ENCODE measurements at places on chromosomes 5 and 9.

DNA sequence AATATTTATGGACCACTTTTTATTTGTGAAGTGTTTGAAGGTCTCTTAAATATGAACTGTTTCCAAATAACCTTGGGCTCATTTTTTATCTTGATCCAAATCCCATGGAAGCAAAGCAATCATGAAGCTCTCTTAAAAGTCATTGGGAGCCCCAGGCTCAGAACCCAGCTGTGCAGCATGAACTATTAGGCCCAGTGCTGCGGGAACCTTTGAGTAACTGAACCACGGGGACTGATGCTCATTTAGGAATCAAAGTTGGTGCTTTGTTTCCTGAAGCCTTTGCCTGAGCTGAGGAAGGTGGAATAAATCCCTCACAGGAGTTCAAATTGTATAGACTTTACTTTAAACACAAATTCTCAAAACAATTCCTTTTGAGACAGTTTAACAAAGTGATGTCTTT lies 27.8 kb downstream of the MAT2B start:
- no peak for DNase-seq

DNA sequence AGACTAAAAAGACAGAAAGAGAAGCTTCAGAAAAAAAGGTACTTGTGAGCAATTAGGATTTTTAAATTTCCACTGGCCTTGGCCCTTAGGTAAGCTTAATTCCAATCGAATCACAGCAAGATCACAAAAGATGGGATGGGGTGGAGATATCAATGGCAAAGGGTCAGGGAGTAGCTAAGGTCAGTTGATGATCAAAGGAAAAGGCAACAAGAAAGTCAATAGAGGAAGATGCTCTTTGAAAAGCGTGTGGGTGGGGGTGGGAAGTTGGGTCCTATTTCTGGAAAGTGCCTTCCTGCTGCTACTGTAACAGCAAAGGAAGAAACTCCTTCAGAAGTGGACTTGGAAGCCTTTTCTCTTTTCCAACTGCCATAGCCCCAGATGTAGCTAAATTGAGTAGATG lies 7.3 kb downstream of the C1QTNF3 start:
- DNase-seq: peak; percentile 45

DNA sequence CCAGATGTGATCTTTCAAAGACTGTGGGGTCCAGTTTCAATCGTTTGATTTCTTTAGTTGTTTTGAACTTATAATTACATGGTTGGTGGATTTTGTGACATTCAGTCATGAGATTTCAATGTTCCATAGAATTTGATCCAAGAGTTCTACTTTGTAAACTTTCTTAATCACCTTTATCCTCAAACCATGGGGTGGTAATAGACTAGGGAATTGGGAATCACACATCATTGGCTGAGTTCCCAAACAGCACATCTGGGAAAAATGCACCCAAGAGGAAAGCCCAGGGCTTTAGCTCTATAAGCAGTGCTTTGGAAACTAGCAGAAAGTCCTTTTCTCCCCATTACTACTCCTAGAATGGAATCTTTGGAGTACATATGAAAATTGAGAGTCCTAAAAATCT lies 177.6 kb downstream of the NNT start:
- DNase-seq: no peak

- DNase-seq: no peak
Measured at GRCh38 chr9:114538241-114538640, 33.0 kb upstream of the WHRN start.

- no peak for DNase-seq
Measured at GRCh38 chr5:31936683-31937082, 237.4 kb downstream of the GOLPH3 start.

DNA sequence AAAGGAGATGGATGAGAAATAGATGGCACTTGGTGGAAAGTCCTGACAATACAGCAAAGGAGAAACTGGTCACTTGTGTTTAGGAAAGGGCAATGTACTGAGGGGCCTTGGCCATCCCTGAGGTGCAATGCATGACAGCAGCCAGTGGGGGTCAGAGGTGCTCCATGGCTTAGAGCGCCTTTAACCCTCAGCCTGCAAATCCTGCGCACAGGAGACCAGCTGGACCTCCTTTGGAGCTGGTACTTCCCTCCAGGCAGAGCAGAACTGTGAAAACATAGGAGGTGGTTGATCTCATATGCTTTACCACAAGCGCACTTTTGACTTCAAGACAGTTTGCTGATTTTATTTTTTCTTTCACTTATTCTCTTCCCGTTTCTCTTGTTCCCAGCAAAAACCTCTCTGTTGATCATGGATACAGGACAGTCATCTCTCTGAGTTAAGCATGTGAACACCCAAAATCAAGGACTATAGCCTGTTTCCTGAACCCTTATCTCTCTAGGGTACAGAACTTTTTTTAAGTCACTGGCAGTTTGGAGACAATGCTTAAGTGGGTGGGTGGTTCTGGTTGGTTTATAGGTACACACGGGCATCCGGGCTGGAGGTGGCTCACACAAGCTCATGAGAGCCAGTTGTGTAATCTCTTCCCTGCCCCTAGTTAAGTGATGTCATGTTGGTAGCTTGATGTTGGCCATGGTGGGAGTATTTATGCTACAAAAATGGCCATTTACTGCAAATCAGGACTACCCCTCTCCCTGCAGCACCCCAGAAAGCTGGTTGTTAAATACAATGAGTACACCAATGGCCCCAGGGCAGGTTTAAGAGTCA lies 37.6 kb upstream of the ANKRD55 start:
- DNase-seq: peak; percentile 92

GRCh38 chr9:114551750-114552685 lies 35.6 kb upstream of the ATP6V1G1 start:
- DNase-seq: peak; percentile 98

- DNase-seq: no peak
Measured at GRCh38 chr5:9922719-9923118, 292.6 kb upstream of the TAS2R1 start.

- DNase-seq: peak; percentile 75
Measured at GRCh38 chr5:88979244-88979643, 96.3 kb upstream of the MEF2C start.

- DNase-seq: no peak
Measured at GRCh38 chr5:37714756-37715155, 125.1 kb downstream of the GDNF start.

DNA sequence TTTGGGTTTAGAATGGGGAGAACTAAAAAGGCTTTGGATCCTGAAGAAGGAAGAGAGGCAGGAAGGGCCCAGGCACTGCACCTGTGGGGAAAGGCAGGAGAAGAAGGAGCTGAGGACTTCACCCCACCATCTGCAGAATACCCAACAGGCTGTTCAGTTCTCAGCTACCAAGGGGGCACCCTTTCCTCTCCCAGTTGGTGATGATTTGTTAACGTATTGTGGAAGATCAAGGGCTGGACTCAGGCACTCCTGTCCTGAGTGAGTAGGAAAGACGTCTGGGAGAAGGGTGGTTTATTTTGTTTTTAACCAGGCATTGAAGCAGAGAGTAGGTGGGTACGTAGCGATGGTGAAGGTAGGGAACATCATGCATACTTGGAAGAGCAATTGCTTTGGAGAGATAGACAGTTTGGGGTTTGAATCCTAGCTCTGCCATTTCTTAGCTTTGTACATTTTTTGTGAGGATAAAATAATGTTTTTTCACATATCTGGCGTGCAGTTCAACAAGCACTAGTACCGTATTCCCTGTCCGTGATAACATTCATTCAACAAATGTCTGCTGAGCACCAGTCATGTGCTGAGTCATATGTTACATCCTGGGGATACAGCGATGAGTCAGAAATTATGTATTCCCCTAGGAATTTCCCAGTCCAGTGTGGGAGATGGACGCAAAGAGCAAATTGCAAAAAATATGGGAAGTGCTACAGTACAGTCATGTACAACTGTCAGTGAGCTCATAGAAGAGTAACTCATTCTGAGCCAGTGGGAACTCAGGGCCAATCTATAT lies 2.1 kb downstream of the MSANTD3 start:
- DNase-seq: peak; percentile 99

- peak; percentile 73 for DNase-seq
Measured at GRCh38 chr5:141657937-141658545, 6.8 kb upstream of the FCHSD1 start.

DNA sequence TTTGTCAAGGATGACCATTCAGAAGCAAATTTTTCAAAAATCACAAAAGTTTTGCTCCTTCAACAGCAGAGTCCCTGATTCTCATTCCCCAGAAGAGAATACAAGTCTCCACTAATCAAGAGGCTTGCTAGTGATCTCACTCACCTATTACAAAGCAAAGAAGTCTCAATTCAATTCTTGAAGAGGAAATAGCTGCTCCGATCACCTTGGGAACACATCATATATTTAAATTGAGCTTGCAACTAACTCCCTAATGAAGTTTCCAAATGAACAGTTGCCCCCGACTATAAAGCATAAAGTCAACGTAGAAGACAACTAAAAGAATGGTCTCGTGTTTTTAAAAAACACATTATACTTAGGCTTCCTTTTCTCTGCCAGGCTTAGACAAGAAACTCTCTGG lies 1.6 kb downstream of the LIFR start:
- DNase-seq: no peak

GRCh38 chr9:1018121-1018520 lies 32.0 kb upstream of the DMRT2 start:
- peak; percentile 50 for DNase-seq

DNA sequence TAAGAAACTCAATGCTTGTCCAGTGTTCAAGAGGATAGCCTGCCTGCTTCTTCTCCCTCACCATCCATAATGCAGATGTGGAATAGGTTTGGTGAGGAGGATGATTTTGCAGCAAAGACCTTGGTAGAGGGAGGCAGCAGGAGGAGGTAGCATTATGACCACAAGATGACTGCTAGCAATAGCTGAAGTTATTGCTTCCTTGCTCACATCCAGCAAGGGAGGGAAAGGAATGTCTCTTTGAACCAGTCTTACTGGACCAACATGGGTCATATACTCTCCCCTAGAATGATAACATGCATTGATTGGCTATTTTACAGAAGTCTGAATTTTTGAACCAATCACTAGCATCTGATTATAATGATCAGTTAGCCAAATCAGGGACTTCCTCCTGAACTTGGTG lies 607.6 kb downstream of the EBF1 start:
- no peak for DNase-seq

DNA sequence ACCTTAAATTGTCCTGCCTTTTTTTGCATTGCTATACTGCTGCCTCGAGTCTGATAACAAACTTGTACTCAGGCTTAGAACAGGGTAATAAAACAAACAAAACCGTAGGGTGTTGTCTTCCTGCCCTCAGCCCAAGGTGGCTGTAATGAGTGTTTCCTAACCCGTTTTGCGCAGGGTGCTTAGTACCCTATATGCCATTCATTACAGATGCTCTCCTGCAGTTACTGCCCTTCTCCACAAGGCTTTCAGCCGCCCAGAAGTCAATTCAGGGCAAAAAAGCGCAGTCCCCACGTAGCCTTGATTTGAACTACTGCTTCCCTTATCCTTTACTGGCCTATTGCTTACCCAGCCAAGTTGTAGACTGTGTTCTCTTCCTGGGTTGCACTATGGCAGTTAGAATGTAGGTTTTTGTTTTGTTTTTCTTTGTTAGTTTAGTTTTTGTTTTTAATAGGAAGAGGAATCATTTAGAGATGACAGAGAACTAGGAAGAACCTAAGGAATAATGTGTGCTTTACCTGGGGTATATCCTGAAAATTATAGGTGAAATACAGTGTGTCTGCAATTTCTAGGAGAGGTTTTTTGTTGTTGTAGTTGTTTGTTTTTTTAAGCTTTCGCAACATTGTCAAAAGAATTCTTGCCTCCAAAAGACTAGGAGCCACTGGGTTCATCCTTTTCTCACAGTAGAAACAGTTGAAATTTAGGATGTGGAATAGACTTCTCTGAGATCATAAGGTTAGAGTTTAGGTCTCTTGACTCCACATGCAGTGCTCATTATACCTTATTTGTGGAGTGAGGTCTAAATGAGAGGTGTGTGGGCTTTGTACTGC lies 1.3 kb downstream of the HMGXB3 start:
- DNase-seq: peak; percentile 90

- DNase-seq: peak; percentile 69
Measured at GRCh38 chr5:107388141-107388861, 282.4 kb downstream of the EFNA5 start.

DNA sequence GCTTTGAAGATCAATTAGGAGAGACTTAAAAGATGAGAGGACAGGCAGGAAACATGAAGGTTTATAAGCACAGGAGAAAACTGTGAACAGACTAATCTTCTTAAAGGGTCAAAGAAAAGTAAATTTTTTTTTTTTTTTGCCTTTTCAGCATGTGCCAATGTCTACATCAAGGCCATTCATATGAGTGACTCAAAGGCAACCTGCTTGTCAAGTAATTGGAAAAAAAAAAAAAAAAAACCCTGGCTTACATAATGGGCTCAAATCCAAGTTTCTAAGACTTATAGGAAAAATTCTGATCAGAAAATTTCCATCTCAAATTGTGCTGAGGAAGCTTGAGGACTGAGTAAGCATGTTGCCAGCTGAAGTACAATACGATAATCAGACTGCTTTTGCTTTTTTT lies 15.9 kb downstream of the PPP2R2B start:
- no peak for DNase-seq

GRCh38 chr9:77848897-77849296 lies 182.7 kb downstream of the GNAQ start:
- peak; percentile 88 for DNase-seq

GRCh38 chr5:44935871-44936270 lies 127.1 kb downstream of the MRPS30 start:
- no peak for DNase-seq

GRCh38 chr5:143551820-143552251 lies 148.3 kb upstream of the NR3C1 start:
- DNase-seq: no peak

DNA sequence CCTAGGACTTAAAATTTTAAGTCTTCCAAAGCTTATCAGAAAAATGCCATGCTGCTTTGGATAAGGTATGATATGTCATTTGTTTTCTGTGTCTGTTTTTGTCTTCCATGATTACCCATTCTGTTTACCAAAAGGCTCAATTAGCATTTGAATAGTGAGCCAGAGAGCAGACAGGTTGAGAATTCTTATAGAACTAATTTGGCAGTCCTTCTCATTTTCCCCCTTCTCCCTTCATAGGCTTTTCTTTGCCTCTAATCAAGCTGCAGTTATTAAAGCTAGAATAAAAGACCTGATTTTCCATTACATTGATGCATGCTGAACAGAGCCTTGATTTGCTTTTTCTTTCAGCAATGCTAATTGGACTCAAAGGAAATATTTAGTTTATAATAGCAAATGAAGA lies 993.0 kb downstream of the MAT2B start:
- DNase-seq: no peak

- peak; percentile 65 for DNase-seq
Measured at GRCh38 chr5:68962757-68963484, 130.9 kb upstream of the SLC30A5 start.

GRCh38 chr9:115615821-115616665 lies 498.1 kb upstream of the TNC start:
- no peak for DNase-seq

DNA sequence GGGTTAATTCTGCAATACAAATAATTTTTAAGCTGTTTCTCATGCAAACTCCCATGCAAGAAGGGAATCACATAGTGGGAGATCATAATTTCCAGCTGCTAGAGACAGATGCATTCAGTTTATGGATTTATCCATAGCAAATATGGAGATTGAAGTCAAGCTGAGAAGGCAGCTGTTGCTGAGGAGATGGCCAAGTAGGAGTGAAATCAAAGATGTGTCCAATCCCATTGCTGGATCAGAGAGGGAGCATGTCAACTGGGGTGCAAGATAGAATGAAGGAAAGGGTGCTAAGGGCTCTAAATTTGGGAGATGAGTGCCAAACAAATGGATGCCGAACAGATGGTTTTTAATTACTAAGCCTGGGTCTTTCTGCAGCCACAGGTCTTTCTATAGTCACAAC lies 504.5 kb downstream of the NFIB start:
- no peak for DNase-seq

- no peak for DNase-seq
Measured at GRCh38 chr5:126826619-126827215, 49.8 kb downstream of the LMNB1 start.

- DNase-seq: no peak
Measured at GRCh38 chr5:168883281-168883741, 304.1 kb upstream of the PANK3 start.

- DNase-seq: no peak
Measured at GRCh38 chr9:2837915-2838314, 6.0 kb downstream of the PUM3 start.
